ENCODE measurements at places on chromosomes 1 and 21. TPM values are rescaled to one million over a fixed set of nuclear protein-coding genes. Genes with fewer than 3 reads are reported as not detected.

- H3K4me3 ChIP-seq, result no peak overlapping the region
- H3K4me1 ChIP-seq, result peaks cover 3% of the 10 kb centered on the region
- H3K27ac ChIP-seq, result no peak overlapping the region
- DNase-seq, result no peak
- H3K27me3 ChIP-seq, result no peaks in the 10 kb centered on the region
Observed at GRCh38 chr1:85406887-85407533, 57.9 kb downstream of the DDAH1 start.

- H3K27me3 ChIP-seq, result no peaks in the 10 kb centered on the region
- DNase-seq, result peak; percentile 71
- H3K27ac ChIP-seq, result no peak overlapping the region
- H3K4me1 ChIP-seq, result no peaks in the 10 kb centered on the region
- no peaks in the 10 kb centered on the region for H3K36me3 ChIP-seq
Observed at GRCh38 chr1:31811605-31812004, 4.2 kb downstream of the SPOCD1 start.

C1orf226 gene
- total RNA-seq, result 11.5 TPM

BRINP3 gene
- total RNA-seq, result not detected

DNA sequence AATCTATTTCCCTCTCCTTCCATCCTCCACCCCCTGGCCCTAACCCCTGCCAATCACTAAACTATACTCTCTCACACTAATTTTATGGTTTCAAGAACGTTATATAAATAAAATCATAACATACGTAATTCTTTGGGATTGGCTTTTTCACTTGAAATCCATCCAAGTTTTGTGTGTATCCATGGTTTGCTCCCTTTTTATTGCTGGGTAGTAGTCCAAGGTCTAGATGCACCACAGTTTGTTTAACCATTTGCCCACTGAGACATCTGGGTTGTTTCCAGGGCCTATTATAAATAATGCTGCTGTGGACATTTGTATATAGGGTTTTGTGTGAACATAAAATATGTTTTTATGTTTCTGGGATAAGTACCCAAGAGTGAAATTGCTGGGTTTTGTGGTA lies 61.4 kb downstream of the TEX35 start:
- H3K4me1 ChIP-seq, result no peaks in the 10 kb centered on the region
- H3K36me3 ChIP-seq, result no peaks in the 10 kb centered on the region
- no peak overlapping the region for H3K27ac ChIP-seq
- H3K27me3 ChIP-seq, result no peaks in the 10 kb centered on the region

- no peaks in the 10 kb centered on the region for H3K4me1 ChIP-seq
- H3K4me3 ChIP-seq, result no peak overlapping the region
- H3K36me3 ChIP-seq, result no peaks in the 10 kb centered on the region
- DNase-seq, result no peak
- no peak overlapping the region for H3K27ac ChIP-seq
Observed at GRCh38 chr1:110859062-110859461, 13.9 kb upstream of the CD53 start.

All from H9 (cell line).